ENCODE measurements at places on chromosomes 16 and 17. TPM values are rescaled to one million over a fixed set of nuclear protein-coding genes. Genes with fewer than 3 reads are reported as not detected.

The KCNJ12 gene
- total RNA-seq = not detected

The CCDC43 gene
- 34.8 TPM for total RNA-seq

The CDH8 gene
- total RNA-seq = 0.37 TPM

The CSF3 gene
- not detected for total RNA-seq

The ZNF23 gene
- total RNA-seq = 11.7 TPM

The RDM1 gene
- 0.96 TPM for total RNA-seq

The SPN gene
- total RNA-seq = not detected

The SCIMP gene
- not detected for total RNA-seq

The TP53TG3 gene
- total RNA-seq = not detected

The C16orf74 gene
- 154 TPM for total RNA-seq

The WFIKKN2 gene
- not detected for total RNA-seq

The SLC13A2 gene
- not detected for total RNA-seq

The GLOD4 gene
- 33.3 TPM for total RNA-seq

The CACNA1G gene
- not detected for total RNA-seq

The TMIGD1 gene
- not detected for total RNA-seq

The CD300E gene
- not detected for total RNA-seq

The SOX15 gene
- total RNA-seq = 63.3 TPM

The PCGF2 gene
- total RNA-seq = 32.7 TPM

The GPR139 gene
- not detected for total RNA-seq

The NAGS gene
- total RNA-seq = 1.3 TPM

The ZNF764 gene
- total RNA-seq = 5.5 TPM

The ZNF18 gene
- 6.9 TPM for total RNA-seq

The SLC5A10 gene
- not detected for total RNA-seq

The SPNS2 gene
- total RNA-seq = not detected

The DHRS7C gene
- total RNA-seq = not detected

The TBC1D3G gene
- total RNA-seq = not detected

The ZNF423 gene
- 0.33 TPM for total RNA-seq

The HS3ST3B1 gene
- total RNA-seq = 4.0 TPM

The TPPP3 gene
- not detected for total RNA-seq

The FZD2 gene
- total RNA-seq = 1.8 TPM

The TVP23A gene
- not detected for total RNA-seq

The SLC35G6 gene
- total RNA-seq = not detected

The PLLP gene
- total RNA-seq = 1.7 TPM

The TMEM204 gene
- total RNA-seq = 0.17 TPM

The ACSM2A gene
- total RNA-seq = not detected

The USP36 gene
- total RNA-seq = 80.8 TPM

The OR1A1 gene
- not detected for total RNA-seq

The WNK4 gene
- total RNA-seq = not detected

The ZFHX3 gene
- total RNA-seq = 11.3 TPM

The SLC52A1 gene
- total RNA-seq = 0.50 TPM

The TLCD3B gene
- not detected for total RNA-seq

The NOG gene
- 6.0 TPM for total RNA-seq

The SPATA32 gene
- total RNA-seq = 0.21 TPM

The SLC5A11 gene
- total RNA-seq = not detected

The CCDC78 gene
- 3.0 TPM for total RNA-seq

The PARD6A gene
- total RNA-seq = 0.48 TPM

The PPP1R27 gene
- not detected for total RNA-seq

The KRTAP2-1 gene
- total RNA-seq = not detected

The HOXB4 gene
- total RNA-seq = 0.11 TPM

The CRHR1 gene
- total RNA-seq = not detected

The RPA1 gene
- 78.5 TPM for total RNA-seq

The PRR11 gene
- total RNA-seq = 28.6 TPM

The PDE6G gene
- not detected for total RNA-seq

The GJD3 gene
- not detected for total RNA-seq

The LITAFD gene
- total RNA-seq = not detected

The CD300LF gene
- total RNA-seq = not detected

The SYCE1L gene
- 0.33 TPM for total RNA-seq

Data from mammary epithelial cell (primary cell).